ENCODE measurements at places on chromosomes 5 and 9.

GRCh38 chr5:98989727-98990126, 60.9 kb upstream of the CHD1 start:
- no peak for DNase-seq

DNA sequence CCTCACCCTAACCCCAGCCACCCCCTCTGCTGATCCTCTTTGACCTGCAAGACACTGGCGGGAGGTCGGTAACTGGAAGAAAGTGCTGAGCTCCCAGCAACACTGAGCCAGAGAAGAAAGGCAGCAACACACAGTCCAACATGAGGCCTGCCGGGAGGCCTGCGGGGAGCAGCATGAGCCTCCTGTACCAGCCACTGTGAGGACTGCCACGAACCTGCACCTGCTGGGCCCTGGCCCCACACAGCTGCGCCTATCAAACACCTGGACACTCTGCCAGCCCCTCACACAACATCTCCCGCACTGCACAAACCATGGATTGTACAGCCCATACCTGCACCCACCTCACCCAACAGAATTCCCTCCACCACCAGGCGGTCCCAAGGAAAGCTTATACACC, 18.3 kb downstream of the CAMK2A start:
- no peak for DNase-seq

DNA sequence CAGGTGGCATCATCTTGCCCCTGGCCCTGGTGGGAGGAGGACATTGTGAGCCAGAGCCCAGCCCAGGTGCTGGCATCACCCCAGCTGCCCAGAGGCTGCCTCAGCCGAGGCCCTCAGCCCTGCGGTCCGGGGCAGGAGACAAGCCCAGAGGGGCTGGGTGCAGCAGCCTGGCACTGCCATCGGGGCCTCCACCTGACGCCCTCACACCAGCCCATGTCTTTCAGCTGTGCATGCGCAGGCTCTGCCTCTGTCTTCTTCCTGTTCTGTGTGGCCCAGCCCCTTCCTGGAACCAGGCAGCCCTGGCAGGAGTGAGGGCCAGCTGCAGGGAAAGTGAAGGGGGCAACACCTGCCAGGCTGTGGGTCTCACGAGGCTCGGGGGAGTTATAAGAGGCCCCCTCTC, 4.8 kb upstream of the CEL start:
- no peak for DNase-seq

- DNase-seq, result no peak
These were observed 159.2 kb upstream of the SLC24A2 start for GRCh38 chr9:19947996-19948395.

- no peak for DNase-seq
These were observed 82.9 kb downstream of the CEMIP2 start for GRCh38 chr9:71685394-71685793.

GRCh38 chr9:99576002-99576401, 245.7 kb upstream of the NR4A3 start:
- no peak for DNase-seq

- DNase-seq, result no peak
These were observed 8.6 kb downstream of the VLDLR start for GRCh38 chr9:2630158-2630557.

DNA sequence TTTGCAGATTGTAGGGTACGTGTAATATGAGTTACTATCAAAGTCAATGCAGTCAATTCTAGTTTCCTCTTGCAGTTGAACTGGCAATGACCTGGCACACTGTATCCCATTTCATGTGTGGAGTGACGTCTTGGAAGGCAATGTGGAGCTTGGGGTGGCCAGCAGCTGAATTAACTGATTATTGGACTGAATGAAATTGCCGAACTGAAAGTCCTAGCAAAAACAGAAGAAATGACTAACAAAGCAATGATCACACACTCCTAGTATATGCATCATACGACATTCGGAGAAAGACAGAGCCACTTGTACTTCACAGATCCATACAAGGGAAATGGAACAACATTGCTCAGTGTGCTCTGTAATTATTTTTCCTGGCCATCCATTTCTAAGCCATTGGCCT, 259.1 kb upstream of the DAPK1 start:
- DNase-seq, result no peak

- no peak for DNase-seq
These were observed 639.7 kb downstream of the BNC2 start for GRCh38 chr9:16230731-16231130.

GRCh38 chr5:107855171-107855570, 184.4 kb upstream of the EFNA5 start:
- DNase-seq, result no peak

DNA sequence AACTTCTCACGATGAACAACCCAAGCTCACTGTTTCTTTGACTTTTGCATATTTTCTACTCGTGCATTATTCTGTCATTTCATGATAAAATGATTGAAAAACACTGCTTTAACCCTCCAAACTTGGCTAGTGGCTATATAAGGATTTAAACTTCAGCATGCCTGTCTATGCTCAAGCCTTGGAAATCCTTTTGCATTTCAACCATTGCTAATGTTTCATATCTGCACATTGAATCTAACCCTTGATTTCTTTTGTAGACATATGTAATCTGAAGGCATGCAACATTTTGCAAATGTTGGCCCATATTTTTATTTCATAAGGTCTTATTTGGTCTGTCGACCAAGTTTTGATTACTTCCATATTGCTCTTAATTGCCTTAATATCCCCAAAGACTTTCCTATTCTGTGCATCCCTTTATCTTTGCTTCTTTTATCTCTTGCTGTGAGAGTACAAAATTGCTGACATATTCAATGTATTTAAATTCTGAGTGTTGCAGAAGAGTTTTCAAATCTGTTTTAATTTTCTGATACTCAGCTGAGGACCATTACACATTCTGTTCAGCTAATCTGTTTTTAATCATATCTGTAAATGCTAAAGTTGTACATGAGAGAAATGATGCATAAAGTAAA, 403.7 kb upstream of the ZNF608 start:
- no peak for DNase-seq

- DNase-seq, result no peak
These were observed 350.9 kb downstream of the GLIS3 start for GRCh38 chr9:3948826-3949556.

DNA sequence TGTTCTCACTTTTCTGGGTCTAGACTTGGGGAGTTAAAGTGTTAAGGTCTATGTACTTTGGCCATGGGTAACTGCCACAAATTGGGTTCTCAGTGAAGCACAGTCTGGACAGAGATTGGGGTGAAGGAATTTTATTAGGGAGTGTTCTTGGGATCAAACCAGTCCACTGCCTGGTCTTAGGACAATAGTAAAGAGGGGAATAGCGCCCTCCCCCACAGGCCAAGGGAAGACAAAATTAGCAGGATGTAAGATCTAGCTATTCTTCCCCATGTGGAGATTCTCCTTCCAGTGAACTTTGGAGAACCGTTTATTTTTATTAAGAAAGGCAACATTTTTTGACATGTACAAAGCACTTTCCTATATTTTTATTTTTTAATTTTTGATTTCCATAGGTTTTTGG, 18.4 kb upstream of the RIC1 start:
- DNase-seq, result no peak

DNA sequence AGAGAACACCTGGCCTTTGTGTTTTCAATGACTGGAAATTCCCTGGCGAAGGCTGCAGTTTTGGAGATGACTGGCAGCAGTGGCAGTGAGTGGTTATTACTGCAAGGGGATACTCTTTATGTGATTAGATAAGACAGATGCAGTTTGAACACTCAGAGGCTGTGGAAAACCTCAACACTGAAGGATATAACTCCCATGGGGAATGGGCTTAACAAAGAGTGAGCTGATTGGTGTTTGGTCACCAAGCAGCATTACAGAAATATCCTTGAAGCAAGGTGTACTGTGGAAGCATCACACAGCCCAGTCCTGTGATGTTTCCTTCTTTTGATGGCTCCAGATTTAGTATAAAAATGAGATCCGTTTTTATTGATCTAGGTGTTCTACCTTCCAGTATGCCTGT, 490.7 kb upstream of the PTPRD start:
- DNase-seq, result no peak
